Fibroblast of skin of right biceps (primary cell): ENCODE measurements at places on chromosomes 16 and 17.

GRCh38 chr16:67667453-67667816 is 821 bp downstream of the C16orf86 start:
- no peak for DNase-seq

DNA sequence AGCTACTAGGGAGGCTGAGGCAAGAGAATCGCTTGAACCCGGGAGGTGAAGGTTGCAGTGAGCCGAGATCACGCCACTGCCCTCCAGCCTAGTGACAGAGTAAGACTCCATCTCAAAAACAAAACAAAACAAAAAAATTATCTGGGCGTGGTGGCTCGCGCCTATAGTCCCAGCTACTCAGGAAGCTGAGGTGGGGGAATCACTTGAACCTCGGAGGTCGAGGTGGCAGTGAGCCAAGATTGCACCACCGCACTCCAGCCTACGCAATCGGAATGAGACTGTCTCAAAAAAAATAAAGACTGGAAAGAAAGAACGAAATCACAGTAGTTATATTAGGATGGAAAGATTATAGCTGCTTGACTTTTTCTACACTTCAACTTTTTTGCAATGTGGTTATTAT is 18.9 kb downstream of the COG1 start:
- DNase-seq, result no peak

GRCh38 chr16:50744881-50745280 is 3.0 kb downstream of the CYLD start:
- peak; percentile 22 for DNase-seq

- peak; percentile 67 for DNase-seq
These were observed 8.0 kb upstream of the KRTAP4-12 start for GRCh38 chr17:41131979-41132378.

DNA sequence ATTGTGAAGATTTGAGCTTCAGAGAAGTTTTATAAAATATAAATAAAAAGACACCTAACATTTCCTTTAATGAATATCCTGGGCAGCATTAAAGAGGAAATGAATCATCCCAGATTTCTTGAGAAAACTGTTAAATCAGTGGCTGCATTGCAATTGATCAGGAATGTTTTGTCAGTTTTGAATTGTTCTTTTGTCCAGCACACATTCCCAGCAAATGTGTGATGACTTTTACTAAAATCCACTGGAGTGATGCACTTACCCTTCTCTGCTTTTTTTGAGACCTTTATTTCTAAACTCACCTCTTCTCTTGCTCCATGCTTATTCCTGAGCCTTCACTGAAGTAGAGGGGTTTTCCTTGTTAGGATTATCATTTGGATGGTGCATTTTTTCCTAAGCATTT is 1307.2 kb downstream of the CDH8 start:
- peak; percentile 68 for DNase-seq
